ENCODE measurements at places on chromosomes 4 and X.
A peak's percentile ranks its signal among the peaks of the same experiment; 100 is the strongest.

DNA sequence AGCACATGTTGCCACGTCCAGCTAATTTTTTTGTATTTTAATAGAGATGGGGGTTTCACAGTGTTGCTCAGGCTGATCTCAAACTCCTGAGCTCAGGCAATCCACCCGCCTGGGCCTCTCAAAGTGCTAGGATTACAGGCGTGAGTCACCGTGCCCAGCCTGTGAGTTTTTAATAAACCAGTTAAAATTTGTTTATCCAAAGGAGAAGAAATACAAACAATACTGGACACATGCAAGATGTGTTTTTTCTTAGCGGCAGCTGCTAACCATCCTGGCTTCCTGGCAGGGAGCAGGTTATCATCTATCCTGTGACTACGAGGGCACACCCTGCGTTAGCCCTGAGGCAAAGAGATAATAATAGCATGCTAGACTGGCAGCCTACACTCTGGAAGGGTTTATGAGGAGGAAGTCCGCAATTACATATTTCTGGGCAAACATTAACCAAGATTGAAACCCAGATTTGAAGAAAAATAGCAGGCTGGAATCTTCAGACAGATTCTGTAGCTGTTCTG, 191.4 kb downstream of the SPRY1 start:
- peak; percentile 46 for DNase-seq

DNA sequence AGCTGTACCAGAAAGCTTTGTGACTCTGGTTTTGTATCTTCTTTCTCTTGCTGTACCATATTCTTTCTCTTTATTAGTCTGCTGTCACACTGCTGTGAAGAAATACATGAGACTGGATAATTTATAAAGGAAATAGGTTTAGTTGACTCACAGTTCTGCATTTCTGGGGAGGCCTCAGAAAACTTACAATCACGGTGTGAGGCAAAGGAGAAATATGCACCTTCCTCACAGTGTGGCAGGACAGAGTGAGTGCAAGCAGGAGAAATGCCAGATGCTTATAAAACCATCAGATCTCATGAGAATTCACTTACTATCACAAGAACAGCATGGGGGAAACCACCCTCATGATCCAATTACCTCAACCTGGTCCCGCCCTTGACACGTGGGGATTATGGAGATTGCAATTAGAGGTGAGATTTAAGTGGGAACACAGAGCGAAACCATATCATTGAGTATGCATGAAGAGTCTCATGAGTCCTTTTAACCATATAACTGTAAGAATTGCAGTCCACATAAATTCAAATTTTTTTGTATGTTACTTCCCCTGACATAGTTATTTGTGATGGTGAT, 67.4 kb upstream of the INPP4B start:
- peak; percentile 9 for DNase-seq

GRCh38 chrX:18468599-18468998, 43.2 kb downstream of the CDKL5 start:
- no peak for DNase-seq

DNA sequence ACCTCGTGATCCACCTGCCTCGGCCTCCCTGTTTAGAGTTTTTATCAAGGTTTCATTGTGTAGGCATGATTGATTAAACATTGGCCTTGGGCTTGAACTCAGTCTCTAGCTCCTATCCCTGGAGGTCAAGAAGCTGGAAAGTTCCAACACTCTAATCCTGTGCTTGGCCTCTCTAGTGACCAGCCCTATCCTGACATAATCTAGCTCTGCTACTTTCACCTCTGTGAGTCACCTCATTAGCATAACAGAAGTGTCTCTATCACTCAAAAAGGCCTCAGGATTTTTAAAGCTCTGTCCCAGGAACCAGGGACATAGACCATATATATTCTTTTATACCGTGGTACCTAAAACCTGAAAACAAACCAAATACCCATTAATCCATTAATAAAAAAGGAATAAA, 377.5 kb downstream of the CENPC start:
- no peak for DNase-seq

DNA sequence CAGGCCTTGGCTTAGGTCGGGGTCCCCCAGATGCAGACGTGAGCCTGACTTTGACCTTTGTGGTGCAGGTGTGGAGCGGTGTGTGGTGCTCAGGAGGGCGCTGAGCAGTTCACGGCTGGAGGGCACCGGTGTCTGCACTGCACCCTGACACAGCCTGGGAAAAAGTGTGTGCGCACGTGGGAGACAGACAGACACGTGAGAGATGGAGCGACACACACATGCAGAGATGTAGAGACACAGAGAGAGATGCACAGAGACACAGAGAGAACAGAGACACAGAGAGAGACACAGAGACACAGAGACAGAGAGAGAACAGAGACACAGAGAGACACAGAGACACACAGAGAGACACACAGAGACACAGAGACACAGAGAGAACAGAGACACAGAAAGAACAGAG, 6.2 kb upstream of the HTRA3 start:
- no peak for DNase-seq

DNA sequence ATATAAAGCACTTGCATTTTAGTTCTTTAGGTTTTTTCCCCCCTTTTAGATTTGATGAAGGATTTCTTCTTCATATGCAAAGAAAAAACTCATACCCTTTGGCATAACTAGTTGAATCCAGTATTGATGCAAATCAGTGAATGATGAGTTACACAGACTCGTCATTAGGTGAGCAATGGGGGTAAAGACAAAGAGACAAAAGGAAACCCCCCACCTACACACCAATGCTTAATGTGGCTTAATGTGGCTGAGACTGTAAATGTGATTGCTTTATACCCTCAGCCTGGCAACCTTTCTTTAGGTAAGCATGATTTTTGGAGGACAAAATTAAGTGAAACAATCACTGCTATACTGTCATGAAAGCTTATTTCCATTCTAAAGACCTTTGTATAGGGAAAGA, 39.5 kb downstream of the CD40LG start:
- no peak for DNase-seq

DNA sequence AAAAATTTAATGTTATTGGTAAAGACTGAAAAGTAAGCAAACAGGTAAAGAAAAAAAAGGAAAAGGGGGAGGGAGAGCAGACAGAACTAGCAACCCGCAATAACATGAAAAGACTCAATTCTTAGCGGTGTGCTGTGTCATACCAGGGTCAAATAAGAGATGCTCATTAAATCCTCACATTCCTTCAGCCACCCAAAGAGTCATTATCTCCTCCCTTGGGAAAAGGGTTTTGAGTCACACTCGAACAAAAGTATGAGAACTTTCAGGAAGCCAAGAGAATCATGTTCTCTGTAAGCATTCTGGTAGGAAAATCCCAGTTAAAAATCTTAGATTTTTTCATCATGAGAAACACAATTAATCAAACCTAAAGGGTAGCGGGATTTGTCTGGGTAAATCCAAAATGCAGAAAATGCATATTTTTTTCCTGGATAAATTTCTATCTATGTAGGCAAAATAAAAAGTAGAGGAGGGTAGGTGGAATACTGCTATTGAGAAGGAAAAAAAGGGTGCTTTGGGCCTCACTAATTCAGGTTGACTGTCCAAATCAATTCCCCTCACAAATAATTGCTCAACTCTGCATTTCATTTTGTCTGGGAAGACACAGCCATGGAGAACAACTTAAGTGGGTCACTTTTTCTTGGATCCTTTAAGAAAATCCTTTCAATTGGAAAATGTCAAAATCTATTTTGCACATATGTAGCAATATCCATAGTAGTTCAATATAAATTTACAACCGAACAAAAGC, 23.2 kb downstream of the TNIP3 start:
- peak; percentile 96 for DNase-seq

- DNase-seq = no peak
These were observed 90.3 kb downstream of the RLIM start for GRCh38 chrX:74523870-74524735.

DNA sequence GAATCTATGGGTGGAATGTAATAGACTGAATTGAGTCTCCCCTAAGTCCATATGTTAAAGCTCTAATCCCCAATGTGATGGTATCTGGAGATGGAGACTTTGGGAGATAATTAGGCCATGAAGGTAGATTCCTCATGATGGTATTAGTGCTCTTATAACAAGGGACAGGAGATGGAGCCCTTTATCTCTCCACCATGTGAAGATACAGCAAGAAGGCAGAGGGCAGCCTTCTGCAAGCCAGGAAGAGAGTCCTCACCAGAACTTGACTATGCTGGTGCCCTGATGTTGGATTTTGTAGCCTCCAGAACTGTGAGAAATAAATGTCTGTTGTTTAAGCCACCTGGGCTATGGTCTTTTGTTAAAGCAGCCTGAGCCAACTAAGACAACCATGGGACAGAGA, 76.4 kb upstream of the F8A3 start:
- DNase-seq = no peak

DNA sequence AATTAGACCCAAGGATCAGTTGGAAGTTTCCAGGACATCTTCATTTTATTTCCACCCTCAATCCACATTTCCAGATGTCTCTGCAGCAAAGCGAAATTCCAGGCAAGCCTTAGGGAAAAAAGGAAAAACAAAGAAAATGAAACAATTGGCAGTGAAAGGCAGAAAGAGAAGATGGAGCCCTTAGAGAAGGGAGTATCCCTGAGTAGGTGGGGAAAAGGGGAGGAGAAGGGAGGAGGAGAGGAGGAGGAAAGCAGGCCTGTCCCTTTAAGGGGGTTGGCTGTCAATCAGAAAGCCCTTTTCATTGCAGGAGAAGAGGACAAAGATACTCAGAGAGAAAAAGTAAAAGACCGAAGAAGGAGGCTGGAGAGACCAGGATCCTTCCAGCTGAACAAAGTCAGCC, at the start of gene PLP1:
Gene PLP1, plus strand, starts transcription at position 295 of the 400 bp plus-strand sequence. CDS start 156 bp downstream, outside the sequence.
- DNase-seq = no peak

- DNase-seq = no peak
These were observed 120.8 kb downstream of the ANK2 start for GRCh38 chr4:113170115-113170804.

DNA sequence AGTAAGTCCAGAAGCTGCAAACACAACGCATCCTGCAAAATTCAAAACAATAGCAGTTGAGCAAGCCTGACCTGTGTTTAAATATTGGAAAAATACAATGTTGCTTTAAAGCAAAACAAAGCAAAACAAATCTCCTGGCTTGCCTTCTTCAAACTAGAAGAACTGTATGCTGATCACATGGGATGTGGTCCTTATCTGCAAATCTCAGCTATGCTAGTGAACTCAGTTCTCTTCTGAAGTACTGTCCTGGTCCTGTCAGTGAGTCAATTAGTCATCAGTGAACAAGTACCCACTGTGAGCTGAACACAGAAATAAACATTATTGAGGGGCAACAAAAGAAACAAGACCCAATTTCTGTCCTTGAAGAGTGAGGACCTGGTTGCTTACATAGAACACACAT, 522.5 kb downstream of the SMARCA1 start:
- no peak for DNase-seq

- DNase-seq = peak; percentile 69
These were observed 287.7 kb upstream of the PCDH18 start for GRCh38 chr4:137819964-137820383.

- DNase-seq = no peak
These were observed 491.6 kb upstream of the AADAT start for GRCh38 chr4:170581322-170581721.

GRCh38 chr4:94516999-94517398, 65.3 kb downstream of the PDLIM5 start:
- no peak for DNase-seq

GRCh38 chr4:76744241-76744921, 153.6 kb downstream of the SOWAHB start:
- DNase-seq = peak; percentile 98

- DNase-seq = no peak
These were observed 34.0 kb upstream of the PLAC1 start for GRCh38 chrX:134692233-134692632.

Data from fibroblast of skin of scalp (primary cell).